Stimulated activated CD4-positive, alpha-beta T cell treated with anti-CD3 and anti-CD28 coated beads, TNF-alpha, amount 100 ng/mL, for 1 hour (primary cell): ENCODE measurements at places on chromosomes 4 and X.

- no peak for DNase-seq
Measured at GRCh38 chr4:128818442-128818841, 8.9 kb downstream of the JADE1 start.

- DNase-seq: no peak
Measured at GRCh38 chr4:120568731-120569130, 353.8 kb downstream of the PRDM5 start.

GRCh38 chr4:87093443-87094123 lies 126.8 kb downstream of the KLHL8 start:
- no peak for DNase-seq

GRCh38 chr4:132344924-132345828 lies 803.9 kb upstream of the PCDH10 start:
- no peak for DNase-seq

- no peak for DNase-seq
Measured at GRCh38 chrX:20378233-20378920, 111.7 kb upstream of the RPS6KA3 start.

DNA sequence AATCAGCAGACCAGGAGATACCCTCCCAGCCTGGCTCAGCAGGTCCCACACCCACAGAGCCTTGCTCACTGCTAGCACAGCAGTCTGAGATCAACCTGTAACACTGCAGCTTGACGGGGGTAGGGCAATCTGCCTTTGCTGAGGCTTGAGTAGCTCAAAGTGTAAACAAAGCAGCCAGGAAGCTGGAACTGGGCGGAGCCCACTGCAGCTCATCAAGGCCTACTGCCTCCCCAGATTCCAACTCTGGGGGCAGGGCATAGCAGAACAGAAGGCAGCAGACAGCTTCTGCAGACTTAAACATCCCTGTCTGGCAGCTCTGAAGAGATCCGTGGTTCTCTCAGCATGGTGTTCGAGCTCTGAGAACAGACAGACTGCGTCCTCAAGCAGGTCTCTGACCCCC lies 15.1 kb upstream of the GABRA2 start:
- DNase-seq: no peak

GRCh38 chrX:39324233-39324930 lies 523.1 kb downstream of the MID1IP1 start:
- no peak for DNase-seq

DNA sequence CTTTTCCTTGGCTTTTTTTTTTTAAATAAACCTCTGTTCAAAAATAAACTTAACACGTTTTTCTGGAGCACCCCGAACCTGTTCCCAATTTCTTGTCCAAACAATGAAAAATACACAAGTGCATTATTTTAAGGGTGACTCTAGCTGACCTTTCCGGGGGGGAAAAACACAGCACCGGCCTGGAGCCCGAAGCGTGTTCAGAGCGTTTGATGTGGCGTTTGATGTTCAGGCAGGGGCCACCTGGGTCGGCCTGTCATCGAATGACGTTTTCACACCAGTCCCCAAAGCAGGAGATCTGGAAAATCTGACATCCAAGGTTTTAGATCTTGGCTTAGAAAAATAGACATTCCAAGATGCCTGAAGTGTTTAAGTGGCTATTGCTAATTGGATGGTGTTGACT lies 282.1 kb downstream of the SHOX start:
- no peak for DNase-seq

GRCh38 chrX:153305972-153306371 lies 15.6 kb downstream of the PNMA6F start:
- DNase-seq: no peak

GRCh38 chr4:144565527-144566195 lies 80.3 kb upstream of the HHIP start:
- DNase-seq: no peak

- DNase-seq: no peak
Measured at GRCh38 chr4:19540859-19541540, 710.7 kb upstream of the SLIT2 start.

- DNase-seq: no peak
Measured at GRCh38 chr4:7193030-7193958, 956 bp downstream of the SORCS2 start.

DNA sequence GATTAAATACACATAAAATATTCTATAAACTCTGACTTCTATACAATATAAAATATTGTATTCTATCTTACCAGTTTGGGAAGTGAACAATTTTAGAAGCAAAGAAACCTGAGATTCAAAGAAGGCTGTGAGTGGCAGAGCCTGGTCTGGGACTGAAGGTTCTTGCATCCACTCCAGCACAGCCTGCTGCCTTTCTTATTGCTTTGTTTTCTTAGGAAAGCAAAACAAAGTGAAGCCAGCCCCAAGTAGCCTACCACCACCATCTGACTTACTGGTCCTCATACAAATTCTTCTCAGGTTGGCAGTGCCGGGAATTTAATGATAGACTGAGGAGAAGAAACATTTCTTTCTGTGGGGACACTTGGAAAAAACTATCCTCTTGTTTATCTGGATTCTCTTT lies 129.7 kb upstream of the SMAD1 start:
- no peak for DNase-seq

DNA sequence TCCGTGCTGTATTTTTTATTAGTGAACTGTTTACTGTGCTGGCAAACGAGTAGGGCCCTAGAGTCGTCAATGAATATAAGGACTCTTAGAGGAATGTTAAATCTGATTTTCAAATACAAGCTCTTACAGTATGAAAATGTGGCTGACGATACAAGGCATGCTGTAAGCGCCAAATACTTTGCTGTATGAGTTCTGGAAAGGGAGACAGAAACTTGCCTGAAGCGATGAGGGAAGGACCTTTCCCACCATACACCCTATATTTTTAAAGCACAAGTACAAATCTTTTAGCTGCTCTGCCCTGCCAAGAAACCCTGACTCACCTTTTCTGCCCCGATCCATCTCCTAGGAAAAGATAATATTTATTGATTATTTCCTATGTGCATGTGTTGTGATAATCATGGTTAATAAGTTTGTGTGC lies 15.7 kb upstream of the RUFY3 start:
- DNase-seq: no peak

GRCh38 chrX:96464880-96465558 lies 219.6 kb upstream of the DIAPH2 start:
- no peak for DNase-seq

DNA sequence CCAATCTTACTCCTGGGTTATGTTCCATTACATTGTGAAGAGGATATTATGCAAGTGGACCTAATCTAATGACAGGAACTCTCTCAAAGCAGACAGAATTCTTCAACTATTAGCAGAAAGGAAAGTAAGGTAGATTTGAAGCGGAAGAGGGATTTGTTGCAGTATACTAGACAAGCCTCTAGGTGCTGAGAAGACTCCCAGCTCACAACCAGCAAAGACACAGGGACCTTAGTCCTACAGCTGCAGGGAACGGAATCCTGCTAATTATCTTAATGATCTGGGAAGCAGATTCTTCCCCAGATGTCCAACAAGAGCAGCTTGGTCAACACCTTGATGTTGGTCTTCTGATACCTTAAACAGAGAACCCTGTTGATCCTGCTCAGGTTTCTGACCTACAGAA lies 73.6 kb downstream of the STK32B start:
- no peak for DNase-seq

- DNase-seq: no peak
Measured at GRCh38 chr4:18691431-18692200, 670.1 kb upstream of the LCORL start.

GRCh38 chr4:152605031-152605430 lies 69.1 kb upstream of the FBXW7 start:
- no peak for DNase-seq

- DNase-seq: no peak
Measured at GRCh38 chr4:59938166-59938565, 1262.0 kb upstream of the ADGRL3 start.

GRCh38 chrX:1178580-1179057 lies 33.8 kb downstream of the CRLF2 start:
- DNase-seq: no peak

DNA sequence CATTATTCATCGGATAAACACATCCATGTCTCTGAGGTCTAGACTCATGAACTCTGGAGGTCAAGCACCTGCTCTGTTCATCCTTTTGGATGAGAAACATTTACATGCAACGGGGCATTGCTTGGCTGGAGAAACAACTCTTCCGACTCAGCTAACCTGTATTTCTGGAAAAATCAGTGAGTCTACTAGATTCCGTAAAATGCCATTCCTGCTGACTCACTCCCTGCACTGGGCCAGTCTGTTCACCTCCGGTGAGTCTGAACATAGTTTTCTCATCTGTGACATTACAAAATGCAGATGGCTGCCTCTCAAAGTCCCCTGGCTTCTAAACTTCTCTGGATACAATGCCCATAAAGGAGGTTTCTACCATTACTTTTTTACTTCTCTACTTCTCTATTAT lies 185.7 kb upstream of the HS3ST1 start:
- DNase-seq: no peak

GRCh38 chr4:183637461-183637860 lies 21.5 kb downstream of the RWDD4 start:
- no peak for DNase-seq

DNA sequence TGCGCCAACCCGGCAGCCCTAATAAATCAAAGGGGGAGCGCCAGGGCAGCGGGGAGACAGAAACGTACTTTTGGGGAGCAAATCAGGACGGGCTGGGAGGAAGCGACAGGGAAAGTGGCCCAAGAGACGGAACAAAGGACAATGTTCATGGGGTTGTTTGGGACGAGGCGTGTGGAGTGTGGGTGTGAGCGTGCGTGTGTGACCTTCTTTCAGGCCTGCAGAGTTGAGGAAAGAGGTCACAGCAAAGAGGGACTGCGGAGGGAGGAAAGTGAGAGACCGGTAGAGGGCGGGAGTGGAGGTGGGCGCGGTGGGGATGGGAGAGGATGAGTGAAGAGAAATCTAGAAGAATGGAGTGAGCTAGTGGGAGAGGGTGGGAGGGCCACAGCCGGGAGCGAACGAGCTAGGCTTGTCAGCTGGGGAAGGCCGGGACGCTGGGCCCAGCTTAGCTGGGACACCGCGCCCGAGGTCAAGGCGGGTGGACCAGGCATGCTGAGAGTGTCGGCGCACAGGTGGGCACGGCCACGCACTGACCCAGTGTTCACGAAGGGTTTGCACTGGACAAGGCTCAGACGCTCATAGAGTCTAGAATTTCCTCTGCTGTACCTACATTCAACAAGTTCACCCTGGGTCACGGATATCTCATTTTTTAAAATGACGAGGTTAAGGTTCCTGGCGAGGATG lies 14.7 kb upstream of the PITX2 start:
- no peak for DNase-seq

DNA sequence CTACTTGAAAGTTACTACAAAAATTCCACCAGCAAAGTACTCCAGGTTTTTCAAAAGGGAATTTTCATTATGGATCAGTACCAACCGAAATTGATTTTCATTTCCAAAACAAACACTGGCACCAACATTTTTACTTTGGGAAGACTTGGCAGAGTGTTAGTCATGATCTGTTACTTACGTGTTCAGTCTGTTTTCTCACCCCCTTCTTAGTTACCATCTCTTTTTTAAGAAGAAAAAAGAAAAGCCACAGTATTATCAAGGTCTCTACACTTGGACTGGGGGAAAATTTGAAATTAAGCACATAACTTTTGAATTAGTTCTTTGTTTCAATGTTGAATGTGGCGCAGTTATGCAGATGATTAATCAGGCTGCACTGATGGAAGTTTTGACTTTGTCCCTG lies 27.5 kb downstream of the RBBP7 start:
- DNase-seq: no peak

DNA sequence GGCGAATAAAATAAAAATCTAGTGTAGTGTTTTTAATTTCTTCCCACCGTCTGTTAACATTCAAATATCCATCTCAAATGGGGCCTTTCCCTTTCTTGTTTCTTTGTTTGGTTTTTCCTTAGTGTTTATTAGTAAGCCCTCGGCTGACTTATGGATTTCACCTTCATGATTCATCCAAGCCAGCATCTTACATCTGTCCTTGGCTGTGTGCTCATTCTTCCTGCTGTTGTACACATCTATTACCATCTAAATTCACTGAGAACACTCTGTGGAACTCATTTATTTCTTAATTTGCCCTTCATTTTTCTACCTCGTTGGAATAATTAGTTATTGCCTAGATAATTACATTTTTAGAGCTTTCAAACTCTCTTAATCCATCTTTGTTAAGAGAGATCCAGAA lies 84.9 kb downstream of the SPCS3 start:
- DNase-seq: no peak

DNA sequence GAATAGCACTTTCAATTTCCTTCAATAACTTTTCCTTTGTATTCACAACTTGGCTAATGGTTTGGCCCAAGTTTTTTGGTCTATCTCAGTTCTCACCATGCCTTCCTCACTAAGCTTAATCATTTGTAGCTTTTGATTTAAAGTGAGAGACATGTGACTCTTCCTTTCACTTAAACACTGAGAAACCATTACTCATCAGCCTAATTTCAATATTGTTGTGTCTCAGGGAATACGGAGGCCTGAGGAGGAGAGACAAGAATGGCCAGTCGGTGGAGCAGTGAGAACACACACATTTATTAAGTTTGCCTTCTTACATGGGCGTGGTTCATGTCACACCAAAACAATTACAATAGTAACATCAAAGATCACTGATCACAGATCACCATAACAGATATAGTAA lies 56.7 kb downstream of the TSPAN5 start:
- DNase-seq: no peak

DNA sequence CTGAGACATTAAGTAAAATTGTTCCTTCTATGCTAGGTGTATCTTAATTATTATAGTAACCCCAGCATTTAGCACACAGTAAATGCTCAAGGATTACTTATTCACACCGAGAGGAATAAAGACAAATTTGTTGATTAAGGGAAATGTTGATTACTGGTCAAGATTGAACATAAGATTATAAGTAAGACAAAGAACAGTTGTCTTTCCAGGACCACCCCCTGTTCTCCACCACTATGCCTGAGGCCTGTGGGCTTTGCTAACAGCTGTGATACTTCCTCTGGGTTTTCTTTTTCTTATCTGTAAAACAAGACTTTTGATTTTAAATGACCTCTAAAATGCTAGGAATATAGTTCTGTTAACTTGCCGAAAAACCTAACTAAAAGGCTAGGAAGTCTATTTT lies 128.0 kb downstream of the DCLK2 start:
- no peak for DNase-seq

- DNase-seq: no peak
Measured at GRCh38 chr4:162151386-162151785, 12.4 kb downstream of the FSTL5 start.

GRCh38 chr4:123418351-123418931 lies 21.8 kb downstream of the SPRY1 start:
- no peak for DNase-seq

DNA sequence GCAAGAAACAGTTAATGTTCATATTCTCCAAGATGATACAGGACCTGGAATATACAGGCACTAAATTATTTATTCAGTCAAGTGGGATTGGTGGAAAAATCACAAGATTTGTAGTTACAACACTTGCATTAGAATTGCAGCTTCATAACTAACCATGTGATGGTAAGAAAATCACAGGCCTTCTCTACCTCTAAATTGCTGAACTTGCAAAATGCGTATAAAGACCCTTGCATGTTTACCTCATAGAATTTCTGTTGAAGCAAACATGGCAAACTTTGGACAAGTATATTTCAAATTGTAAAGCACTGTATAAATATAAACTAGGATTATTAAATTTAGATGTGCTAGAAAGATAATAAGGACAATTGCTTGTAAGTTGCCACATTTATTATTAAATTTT lies 215.1 kb downstream of the TMA16 start:
- DNase-seq: no peak

GRCh38 chr4:137408527-137409177 lies 123.6 kb downstream of the PCDH18 start:
- DNase-seq: no peak

- no peak for DNase-seq
Measured at GRCh38 chrX:129984111-129984958, 1.9 kb downstream of the BCORL1 start.
